NCI-H1092 (cell line): ENCODE measurements at places on chromosomes 5 and 9.

GRCh38 chr9:107667231-107668070 is 177.9 kb upstream of the KLF4 start:
- DNase-seq = no peak

- no peak for DNase-seq
Observed at GRCh38 chr5:78771260-78772205, 123.0 kb upstream of the LHFPL2 start.

- no peak for DNase-seq
Observed at GRCh38 chr5:109373932-109374331, 35.8 kb downstream of the PJA2 start.

DNA sequence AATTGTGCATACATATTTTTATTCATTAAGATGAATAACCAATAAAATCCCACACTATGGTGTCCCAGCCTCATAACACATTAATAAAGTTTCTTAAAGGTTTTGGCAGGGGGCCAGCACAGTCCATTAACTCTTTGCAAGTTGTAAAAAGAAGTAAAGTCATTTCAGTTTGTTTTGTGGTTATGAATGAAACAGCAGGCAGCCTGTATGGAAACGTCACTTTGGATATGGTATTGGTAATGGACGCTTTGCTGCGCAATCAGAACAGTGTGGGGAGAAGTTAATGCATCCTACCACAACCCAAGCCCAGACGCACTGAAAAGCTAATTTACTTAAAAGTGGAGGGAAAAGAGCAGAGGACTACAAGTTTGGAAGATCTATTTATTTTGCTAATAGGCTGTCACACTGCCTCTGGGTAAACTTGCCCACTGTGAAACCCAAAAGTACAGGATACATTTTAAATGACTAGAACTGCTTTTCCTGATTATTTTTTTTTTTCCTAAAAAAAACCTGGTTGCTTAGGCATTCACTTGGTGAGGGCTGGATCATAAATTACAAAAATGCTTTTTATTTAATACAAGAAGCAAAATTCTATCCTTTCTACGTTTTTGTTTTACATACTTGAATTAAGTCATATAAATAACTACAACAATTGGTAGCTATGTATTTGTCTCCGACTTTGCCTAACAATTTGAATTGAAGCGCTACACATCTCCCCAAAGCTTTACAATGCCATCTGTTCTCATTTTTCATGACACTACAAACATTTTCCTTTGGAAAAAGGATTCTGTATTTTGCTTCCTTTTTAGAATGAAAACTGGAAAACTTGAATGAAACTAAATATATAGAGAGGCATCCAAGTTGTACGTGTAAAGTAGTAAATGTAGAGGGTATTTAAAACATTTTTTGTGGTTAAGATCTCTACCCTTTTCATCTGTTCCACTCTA is 104.3 kb downstream of the NFIB start:
- DNase-seq = no peak

DNA sequence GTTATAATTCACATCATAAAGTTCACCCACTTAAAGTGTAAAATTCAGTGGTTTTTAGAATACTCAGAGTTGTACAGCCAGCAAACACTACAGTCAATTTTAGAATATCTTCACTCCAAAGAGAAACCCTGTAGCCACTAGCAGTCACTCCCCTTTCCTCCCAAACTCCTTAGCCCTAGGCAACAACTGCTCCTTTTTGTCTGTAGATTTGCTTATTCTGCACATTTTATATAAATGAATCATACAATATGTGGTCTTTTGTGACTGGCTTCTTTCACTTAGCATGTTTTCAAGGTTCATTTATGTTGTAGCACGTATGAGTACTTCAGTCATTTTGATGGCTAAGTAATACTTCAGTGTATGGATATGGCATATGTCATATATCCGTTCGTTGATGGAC is 38.7 kb downstream of the TGFBR1 start:
- DNase-seq = no peak

GRCh38 chr5:73093943-73094342 is 26.4 kb upstream of the TMEM171 start:
- no peak for DNase-seq

DNA sequence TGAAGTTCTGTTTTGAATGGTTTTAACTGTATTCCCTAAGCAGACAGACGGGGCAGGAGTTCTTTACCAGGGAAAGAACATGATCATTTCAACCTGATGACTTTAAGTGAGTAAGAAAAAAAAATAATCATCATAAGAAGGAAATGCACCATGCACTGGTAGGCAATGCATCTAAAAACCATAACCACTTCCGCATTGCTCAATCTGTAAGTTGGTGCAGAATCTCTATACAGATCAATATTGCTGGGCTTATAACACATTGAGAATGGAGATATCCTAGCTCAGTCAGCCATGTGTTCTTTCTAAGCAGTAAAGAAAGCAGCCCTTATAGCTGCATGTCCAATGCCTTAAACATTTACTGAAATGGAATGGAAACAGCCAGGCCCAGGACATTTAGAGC is 407.1 kb upstream of the DMAC1 start:
- no peak for DNase-seq

DNA sequence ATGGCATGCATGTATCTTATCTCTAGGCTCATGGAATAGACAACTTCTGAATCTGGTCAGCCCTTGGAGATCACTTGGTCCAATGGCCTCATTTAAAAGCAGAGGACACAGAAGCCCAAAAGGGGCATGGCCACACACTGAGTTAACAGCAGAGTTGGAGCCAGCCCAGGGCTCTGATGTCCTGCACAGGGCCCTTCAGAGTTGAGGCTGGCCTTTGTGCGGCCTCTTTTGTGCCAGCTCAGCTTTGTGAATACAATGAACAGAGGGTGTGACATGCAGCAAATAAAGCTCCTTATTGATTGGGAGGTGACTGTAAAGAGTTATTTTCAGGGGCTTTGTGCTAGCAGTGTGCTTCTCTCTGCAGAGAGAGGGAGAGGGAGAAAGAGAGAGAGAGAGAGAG is 150.1 kb upstream of the STK32A start:
- no peak for DNase-seq
